ENCODE measurements at places on chromosomes 7 and 10.

DNA sequence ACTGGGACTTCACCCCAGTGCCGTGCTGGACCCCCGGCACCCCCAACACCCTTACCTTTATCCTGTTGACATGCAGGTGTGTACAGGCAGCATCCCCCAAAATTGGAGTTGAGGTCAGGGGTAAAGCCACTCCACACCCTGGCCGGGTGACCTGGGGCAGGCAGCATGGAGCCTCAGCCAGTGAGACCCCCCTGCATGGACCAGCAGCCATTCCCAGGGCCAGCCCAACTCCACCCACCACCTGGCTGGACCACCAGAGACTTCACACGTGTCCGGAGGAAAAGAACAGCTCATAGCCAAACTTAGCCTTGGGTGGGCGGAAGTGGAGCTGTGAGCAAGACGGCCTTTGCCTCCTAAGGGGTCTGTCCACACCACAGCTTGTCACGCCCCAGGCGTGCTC is 413.0 kb upstream of the FOXK1 start:
- DNase-seq = no peak

DNA sequence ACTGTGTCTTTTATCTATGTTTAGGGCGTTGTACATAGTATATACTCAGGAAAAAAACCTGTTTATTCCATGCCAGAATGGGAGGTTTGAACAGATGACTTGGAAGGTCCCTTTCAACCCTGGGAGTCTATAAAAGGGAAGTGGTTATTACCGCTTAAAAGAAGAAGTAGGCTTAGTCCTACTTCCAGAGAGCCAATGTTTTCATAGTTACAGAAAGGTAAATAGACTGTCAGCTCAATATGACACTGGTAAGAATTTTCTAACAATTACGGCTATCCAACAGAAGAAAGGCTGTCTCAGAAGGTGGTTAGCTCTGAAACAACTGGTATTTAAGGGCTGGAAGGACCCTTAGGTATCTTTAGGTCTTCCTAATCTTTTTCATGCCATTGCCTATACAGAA is 1.1 kb upstream of the TFAM start:
- DNase-seq = no peak

DNA sequence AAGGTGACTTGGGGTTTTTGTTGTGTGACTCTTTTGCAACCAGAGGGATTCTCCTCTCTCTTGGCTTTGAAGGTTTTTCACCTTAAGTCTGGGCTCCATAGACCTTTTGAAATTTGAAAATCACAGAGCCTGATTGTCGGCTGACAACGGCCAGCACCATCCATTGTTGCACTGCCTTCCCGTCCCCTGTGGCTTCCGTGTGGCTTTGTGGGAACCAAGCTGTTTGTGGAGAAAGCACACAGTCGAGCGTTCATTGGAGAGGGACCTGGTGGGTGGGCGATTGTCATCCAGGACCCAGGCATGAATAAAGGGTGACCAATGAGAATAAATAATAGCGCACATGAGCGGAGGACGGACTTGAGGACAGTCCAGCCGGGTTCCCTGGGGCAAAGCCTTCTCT is 7.4 kb upstream of the RAMP3 start:
- DNase-seq = no peak

- DNase-seq = no peak
Measured at GRCh38 chr10:116385994-116386809, 41.4 kb upstream of the PNLIPRP3 start.

DNA sequence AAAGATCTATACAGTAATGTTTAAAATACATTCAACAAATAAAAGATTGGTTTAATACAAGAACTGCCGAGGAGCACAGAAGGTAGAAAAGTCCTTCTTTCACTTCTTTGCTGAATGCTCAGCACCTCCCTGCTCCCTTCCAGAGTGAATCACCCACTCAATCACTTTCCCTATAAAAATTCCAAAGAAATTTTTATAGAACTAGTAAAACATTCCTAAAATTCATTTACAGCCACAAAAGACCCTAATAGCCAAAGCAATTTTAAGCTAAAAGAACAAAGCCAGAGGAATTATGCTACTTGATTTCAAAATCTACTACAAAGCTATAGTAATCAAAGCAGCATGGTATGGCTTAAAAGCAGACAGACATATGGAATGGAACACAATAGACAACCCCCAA is 320.9 kb downstream of the PCLO start:
- no peak for DNase-seq

GRCh38 chr7:148921806-148922205 is 37.7 kb upstream of the EZH2 start:
- DNase-seq = no peak

GRCh38 chr7:159030490-159031134 is 114.1 kb downstream of the VIPR2 start:
- no peak for DNase-seq

DNA sequence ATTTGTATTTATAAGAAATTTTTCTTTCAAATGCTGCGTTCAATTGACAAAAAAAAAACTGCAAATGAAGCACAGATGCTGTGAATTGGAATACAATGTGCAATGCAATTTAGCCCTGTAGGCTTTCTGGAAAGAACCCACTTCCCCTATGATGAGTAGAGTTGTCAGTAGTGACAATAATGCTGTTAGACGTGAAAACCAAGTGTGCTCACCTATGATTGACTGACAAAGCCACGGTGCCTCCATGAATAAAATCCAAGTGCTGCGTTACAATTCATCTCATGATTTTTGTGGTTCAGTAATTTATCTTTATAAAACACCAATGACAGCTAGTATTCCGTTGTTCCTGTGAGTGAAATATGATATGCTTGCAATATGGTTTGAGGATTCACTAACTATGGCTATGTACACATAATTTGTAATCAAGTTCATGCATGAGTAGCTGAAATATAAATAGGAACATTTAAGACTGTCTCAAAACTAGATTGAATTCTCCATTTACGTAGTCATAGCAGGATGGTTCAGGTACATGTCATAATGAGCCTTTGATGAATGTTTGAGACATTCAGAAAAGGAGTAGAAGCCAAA is 1160.3 kb downstream of the CNTNAP2 start:
- DNase-seq = no peak

DNA sequence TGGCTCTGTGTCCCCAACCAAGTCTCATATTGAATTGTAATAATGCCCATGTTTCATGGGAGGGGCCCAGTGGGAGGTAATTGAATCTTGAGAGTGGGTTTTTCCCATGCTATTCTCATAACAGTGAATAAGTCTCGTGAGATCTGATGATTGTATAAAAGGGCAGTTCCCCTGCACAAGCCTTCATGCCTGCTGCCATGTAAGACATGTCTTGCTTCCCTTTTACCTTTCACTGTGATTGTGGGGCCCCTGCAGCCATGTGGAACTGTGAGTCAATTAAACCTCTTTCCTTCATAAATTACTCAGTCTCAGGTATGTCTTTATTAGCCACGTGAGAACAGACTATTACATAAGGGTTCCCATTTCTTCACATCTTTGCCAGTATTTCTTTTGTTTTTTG is 97.1 kb upstream of the CPXM2 start:
- DNase-seq = no peak

- no peak for DNase-seq
Measured at GRCh38 chr10:73920089-73920488, 9.2 kb downstream of the PLAU start.

DNA sequence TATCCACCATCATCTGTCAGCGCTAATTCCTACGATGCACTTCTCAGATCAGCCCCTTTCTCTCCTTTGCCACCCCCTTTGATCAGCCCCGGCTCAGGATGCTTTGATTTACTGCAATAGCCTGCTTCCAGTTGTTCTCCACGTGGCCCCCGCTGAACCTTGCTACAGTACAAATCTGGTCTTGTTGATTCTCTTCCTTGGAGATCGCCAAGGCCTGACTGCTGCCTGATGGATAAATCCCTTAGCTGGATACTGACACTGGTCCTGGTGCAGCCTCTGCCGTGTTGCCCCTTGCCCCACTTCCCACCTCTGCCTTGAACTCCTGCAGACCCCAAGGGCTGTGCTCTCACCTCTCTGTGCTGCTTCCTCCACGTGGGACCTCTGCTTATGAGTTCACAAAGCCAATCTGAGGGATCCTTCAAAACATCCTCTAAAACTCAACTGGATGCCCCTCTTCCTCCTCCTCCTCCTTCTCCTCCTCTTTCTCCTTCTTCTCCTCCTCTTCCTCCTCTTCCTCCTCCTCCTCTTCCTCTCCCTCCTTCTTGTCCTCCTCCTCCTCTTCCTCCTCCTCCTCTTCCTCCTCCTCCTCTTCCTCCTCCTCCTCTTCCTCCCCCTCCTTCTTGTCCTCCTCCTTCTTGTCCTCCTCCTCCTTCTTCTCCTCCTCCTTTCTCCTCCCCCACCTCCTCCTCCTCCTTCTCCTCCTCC is 15.3 kb downstream of the PLXNA4 start:
- no peak for DNase-seq

All from stimulated activated CD4-positive, alpha-beta T cell treated with anti-CD3 and anti-CD28 coated beads, Interleukin-1b, Interleukin-23, amount 100 ng/mL, for 4 hours (primary cell).